ENCODE measurements at places on chromosomes 4 and X.

GRCh38 chr4:105620640-105621323 is 68.4 kb downstream of the ARHGEF38 start:
- no peak for DNase-seq

DNA sequence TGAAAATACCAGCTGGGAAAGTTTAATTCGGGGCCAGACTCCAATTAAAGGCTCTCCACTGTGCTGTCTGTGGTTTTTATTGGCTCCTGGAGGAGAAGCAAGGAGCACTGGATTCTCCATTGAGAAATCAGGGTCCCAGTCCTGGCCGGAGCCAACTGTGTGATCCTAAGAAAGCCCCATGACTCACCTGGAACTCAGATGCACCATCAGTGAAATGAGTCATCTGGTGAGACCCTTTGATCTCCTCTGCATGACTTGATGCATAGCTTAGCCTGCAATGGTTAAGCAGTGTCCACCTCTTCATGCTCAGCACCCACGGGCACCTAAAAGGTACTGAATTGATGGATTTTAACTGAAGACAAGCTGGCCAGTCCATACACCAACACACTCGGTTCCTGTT is 119.2 kb upstream of the VCX3B start:
- no peak for DNase-seq

DNA sequence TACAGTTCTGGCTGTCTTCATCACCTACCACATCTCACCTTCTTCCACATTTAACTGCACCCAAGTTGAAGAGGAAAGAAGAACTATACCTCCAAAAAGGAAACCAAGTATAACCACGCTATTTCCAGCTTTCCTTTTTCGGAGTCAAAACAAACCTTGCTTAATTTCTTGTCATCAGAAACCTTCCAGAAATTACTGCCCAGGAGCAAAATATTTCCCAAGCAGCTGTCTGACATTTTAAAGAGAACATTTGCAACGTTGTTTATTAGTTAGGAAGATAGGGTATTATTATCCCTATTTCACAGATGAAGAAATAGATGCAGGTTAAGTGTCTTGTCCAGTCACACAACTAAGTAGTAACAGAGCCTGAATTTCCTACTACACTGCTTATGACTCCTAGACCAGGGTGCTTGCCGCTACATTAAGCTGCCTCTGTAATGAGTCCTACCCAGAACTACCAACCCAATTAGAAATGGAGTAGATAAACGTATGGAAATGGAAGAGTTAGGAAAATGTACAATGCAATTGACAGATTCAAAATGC is 2.2 kb upstream of the ACSL4 start:
- DNase-seq: no peak

DNA sequence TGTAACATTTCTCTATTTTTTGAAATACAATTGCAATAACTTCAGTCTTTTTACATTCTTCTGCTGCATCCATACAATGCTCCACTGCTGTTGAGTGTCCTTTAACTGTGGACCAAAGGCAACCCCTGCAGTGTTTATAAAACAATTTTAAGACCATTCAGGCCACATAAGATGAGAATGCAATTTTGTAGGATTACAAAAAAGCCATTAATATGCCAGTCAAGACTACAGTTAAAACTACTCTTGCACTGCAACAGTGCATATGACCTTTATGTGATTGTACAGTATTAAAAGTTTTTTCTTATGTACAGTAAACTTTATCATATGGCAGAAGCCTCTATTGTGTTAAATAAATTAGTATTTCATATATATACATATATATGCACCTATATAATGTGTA is 55.7 kb upstream of the ATOH1 start:
- DNase-seq: no peak

DNA sequence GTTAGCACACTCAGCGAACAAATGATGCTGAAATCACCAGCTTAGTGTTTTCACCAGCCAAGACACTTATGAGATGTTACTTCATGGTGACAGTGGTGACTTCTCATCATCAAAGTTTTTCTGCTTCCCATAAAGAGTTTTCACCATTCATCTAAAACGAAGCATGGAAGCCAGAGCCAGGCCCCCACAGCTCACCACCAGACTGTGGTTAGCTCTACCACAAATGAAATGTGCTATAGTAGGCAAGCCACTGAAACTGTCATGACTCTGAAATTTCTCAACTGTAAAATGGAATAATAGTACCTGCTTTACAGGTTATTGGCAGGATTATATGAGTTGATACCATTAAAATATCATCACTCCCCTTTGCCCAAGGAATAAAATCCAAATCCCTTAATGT is 56.4 kb upstream of the HHIP start:
- no peak for DNase-seq

- no peak for DNase-seq
Measured at GRCh38 chr4:172061204-172061603, 248.0 kb downstream of the GALNTL6 start.

DNA sequence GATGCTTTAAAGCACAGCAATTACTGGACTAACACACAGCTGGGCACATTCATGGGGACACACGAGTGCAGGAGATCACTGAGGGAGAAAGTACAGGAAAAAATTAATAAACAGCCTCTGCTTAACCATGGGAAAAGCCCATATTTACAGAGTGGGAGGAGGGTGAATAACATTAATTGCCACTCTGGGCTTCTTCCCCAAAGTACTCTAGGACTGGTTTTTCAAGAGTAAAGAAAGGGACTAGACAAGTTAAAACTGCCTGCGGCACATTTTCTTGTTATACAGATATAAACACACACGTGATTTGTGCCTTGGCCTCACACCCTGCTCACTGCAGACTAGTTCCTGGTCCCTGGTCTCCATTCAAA is 179.7 kb upstream of the TET2 start:
- DNase-seq: no peak

GRCh38 chr4:188032170-188032569 is 36.6 kb downstream of the ZFP42 start:
- DNase-seq: no peak

DNA sequence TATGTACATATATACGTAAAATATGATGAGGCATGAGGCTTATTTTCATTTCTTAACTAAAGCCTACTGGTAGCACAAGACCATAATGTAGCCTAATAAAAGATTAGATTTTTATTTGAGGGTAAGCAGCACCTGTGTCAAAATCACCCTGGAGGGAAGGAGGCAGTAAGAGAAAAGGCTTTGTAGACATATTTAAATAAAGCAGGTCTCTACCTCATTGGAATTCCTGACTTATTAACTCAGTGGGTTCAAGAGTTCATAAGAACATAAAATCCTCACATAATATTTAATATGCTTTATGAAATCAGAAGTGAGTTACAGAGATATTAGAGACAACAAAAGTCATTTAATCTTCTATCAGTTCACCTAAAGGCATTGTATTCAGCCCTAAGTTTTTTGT is 261.6 kb upstream of the ANKRD50 start:
- DNase-seq: no peak

DNA sequence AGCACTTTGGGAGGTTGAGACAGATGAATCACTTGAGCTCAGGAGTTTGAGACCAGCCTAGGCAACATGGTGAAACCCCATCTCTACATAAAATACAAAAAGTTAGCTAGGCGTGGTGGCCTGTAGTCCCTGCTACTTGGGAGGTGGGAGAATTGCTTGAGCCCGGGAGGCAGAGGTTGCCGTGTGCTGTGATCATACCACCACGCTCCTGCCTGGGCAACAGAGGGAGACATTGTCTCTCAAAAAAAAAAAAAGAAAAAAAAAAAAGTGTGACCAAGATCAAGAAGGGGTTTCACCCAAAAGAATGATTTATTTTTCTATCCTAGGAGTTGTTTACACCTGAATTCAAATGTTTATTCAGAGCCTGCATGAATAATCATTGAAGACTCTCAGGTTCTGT is 572.4 kb upstream of the GALNT7 start:
- no peak for DNase-seq

DNA sequence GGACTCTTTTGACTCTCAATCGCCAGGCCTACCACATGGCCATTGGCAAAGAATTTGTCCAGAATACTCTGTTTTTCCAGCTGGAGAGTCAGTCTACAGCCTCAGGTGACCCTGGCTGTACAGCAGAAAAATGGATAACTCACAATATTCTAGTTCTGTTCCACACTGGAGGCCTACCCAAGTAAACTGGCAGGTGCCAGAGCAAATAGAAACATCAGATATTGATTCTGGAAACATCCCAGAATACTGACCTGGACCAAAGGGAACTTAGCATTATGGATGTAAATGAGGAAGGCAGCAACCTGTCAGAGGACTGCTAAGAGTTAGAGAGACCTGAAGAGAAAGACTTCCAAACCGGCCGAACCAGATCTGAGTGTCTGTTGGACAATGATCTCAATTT is 147.9 kb upstream of the SMAD1 start:
- no peak for DNase-seq

DNA sequence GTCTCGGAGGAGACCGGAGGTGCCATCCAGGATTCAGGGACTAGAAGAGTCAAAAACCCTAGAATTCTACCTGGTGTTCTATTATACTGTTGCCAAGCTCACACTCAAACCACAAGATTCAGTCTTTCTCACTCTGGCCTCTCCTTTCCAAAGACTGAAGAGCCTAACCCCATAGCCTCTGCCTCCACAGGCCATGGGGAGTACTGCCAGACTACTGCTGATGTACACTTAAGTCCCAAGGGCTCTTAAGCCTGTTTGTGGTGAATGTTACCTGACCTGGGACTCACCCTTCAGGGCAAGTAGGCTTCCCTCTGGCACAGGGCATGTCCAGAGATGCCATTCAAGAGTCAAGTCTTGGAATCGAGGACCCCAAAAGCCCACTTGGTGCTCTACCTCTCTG is 58.9 kb upstream of the IRS4 start:
- DNase-seq: no peak

Measured in femur (tissue), 1 donor.